ENCODE measurements at places on chromosomes 13 and 19.
A peak's percentile ranks its signal among the peaks of the same experiment; 100 is the strongest.

GRCh38 chr13:79307866-79308298 is 98.2 kb downstream of the RBM26 start:
- no peak for DNase-seq

DNA sequence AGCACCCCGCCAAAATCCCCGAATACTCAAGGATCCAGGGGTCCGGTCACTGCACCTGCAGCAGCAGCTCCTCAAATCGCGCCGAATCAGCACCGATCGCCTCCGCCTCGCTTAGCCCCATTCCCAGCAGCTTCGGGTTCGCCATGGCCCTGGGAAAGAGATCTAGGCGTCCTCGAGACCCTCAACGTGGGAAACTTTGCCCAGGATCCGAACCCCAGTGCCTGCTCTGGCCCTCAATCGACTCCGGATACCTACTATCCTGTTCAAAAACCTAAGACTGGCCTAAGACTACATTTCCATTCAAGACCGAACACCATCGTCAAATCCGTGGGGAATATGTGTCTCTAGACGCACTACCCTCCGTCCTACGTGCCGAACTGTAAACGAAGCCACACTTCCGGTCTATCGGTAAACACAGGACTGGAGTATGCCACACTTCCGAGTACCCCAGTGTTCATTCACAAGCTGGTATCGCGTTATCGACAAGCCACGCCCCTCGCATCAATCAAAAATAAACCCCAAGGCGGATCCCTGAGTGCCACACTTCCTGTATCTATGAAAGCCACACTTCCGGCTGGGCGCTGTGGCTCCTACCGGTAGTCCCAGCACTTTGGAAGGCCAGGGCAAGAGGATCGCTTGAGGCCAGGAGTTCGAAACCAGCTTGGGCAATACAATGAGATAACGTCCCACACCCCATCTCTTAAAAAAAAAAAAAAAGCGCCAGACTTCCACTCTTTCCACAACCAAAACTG is at the start of gene PIH1D1:
Gene PIH1D1, minus strand, starts transcription at position 385 of the 752 bp plus-strand sequence. Its CDS starts 240 bp downstream, at position 145.
- DNase-seq, result peak; percentile 95

GRCh38 chr13:25463496-25463895 is 91.7 kb downstream of the ATP8A2 start:
- no peak for DNase-seq

DNA sequence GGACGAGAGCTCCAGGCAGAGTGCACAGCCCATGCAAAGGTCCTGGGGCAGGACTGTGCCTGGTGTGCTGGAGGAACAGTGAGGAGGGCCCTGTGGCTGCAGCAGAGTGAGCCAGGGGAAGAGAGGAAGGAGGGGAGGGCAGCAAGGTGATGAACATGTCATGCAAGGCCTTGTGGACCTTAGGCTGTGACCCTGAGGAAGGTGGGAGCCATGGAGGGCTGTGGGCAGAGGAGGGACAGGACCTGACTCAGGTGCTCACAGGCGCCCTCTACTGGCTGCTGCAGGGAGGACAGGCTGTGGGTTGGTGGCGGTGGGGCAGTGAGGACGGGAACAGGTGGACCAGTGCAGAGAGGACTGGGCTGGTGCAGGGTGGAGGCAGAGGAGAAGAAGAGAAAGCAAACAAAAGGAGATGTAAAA is 170.3 kb downstream of the PTPRS start:
- no peak for DNase-seq

DNA sequence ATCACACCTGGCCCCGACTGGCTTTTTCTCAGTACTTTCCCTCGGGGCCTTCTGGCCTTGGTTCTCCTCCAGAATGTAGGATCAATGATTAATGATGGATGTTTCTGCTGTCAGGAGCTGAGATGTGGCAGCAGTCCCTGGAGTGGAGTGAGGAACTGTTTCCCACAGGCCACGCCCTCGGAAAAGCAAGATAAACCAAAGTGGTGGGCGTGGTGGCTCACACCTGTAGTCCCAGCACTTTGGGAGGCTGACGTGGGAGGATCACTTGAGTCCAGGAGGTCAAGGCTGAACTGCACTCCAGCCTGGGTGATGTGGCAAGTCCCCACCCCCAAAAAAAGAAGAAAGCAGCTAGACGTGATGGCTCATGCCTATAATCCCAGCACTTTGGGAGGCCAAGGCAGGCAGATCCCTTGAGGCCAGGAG is 7.1 kb upstream of the SHFL start:
- no peak for DNase-seq

DNA sequence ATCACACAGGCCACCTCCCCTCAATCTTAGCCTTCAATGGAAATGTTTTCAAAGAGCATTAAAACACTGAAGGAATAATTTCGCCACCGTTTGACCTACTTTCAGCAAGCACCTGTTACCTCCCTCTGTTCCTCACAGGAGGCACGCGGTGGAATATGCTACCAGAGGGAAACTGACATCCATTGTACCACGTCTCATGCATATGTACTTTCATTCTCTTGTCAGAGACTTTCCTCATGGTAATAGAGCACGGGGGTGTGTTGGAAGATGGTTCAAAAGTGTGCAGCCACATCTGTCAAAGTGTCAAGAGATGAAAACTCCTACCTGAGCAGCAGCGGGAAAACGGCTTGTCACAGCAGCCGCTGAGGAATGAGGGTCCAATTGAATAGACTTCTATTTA is 143.4 kb downstream of the NALCN start:
- no peak for DNase-seq

DNA sequence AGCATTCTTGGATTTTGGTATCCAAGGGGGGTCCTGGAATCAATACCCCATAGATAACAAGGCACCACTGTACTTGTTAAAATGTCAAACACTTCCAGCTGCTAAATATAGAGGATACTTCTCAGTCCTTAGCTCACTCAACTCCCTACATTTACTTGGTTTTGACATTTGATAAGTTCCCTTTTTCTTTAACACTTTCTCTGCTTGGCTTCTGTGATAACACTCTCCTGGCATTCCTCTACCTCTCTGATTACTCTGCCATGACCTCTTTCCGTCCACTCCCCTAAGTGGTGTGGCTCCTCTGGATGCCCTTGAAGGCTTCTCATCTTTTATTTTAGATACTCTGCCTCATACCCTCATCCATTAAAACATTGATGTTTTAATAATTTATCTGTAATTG is 65.2 kb downstream of the MICU2 start:
- DNase-seq, result no peak

- DNase-seq, result no peak
Measured at GRCh38 chr13:97030705-97031452, 36.6 kb upstream of the OXGR1 start.

DNA sequence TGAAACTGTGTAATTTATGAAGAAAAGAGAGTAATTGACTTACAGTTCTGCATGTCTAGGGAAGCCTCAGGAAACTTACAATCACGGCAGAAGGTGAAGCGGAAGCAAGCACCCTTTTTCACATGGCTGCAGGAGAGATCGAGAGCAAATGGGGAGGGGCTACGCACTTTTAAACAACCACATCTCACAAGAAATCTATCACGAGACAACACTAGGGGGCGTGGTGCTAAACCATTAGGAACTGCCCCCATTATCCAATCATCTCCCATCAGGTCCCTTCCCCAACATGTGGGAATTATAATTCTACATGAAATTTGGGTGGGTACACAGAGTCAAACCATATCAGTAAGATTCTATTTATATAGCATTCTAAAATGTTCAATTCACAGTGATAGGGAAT is 114.8 kb upstream of the TRPC4 start:
- DNase-seq, result no peak

DNA sequence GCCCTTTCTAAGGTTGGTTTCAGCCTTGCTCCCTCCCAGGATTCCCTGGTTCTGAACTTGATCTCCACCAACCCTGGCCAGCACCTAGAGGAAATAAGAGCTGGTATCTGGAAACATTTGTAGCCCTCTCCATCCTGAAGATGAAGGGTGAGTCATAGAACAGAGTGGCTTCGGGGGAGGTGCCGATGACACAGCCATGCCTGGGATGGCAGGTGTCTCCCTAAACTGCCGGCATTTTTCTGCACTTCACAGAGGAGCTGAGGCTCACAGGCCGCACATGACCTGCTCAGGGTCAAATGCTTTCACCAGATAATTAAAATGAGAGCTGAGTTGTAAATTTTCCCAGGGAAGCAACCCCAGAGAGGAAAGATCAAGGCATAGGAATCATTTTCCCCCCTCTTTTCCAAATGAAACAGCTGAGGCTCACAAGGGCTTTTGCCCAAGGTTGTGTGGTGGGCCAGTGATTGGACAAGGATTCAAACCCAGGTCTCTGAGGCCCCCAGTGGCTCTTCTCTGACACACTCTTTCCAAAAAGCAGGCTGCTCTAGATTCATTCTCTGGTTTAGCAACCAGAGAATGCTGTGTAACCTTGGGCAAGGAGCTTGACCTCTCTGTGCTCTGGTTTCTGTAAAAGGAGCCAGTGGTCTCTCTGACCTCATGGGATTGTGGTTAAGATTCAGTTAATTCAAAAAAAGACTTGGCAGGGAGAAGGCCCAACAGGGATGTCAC is 1.2 kb upstream of the SLC25A42 start:
- no peak for DNase-seq

GRCh38 chr19:5103061-5103701 is 134.3 kb downstream of the KDM4B start:
- DNase-seq, result no peak

- no peak for DNase-seq
Measured at GRCh38 chr13:65763811-65764210, 1466.3 kb downstream of the PCDH9 start.

DNA sequence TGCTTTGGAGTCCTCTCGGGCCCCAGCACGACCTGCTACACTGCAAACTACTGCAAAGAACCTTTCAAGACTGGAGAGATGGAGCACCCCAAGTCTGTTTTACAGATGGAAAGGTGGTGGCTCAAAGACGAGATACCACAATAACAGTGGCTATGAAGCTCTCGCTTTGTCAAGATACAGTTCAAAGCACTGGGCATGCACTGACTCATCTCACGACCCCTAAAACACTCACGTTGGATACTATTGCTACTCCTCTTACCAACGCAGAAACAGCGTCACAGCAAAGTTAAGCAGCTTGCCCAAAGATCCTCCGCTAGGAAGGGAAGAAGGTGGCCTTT is 24.0 kb upstream of the LAIR1 start:
- DNase-seq, result no peak

- DNase-seq, result no peak
Measured at GRCh38 chr13:22076658-22077057, 405.8 kb downstream of the FGF9 start.

GRCh38 chr13:114162533-114162922 is 16.5 kb upstream of the CFAP97D2 start:
- no peak for DNase-seq

- no peak for DNase-seq
Measured at GRCh38 chr19:37955986-37956385, 49.0 kb downstream of the SIPA1L3 start.

DNA sequence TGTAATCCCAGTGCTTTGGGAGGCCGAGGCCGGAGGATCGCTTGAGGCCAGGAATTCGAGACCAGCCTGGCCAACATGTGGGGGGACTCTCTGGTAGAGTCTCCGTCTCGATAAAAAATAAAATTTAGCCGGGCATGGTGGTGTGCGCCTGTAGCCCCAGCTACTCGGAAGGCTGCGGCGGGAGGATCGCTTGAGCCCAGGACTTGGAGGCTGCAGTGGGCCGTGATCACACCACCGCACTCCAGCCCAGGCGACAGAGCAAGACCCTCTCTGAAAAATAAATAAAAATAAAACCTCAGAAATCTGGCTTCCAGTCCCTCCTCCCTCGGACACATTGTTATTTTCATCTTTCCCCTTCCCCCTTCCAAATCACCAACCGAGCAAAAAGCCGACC is 332 bp downstream of the IRGQ start:
- DNase-seq, result no peak

DNA sequence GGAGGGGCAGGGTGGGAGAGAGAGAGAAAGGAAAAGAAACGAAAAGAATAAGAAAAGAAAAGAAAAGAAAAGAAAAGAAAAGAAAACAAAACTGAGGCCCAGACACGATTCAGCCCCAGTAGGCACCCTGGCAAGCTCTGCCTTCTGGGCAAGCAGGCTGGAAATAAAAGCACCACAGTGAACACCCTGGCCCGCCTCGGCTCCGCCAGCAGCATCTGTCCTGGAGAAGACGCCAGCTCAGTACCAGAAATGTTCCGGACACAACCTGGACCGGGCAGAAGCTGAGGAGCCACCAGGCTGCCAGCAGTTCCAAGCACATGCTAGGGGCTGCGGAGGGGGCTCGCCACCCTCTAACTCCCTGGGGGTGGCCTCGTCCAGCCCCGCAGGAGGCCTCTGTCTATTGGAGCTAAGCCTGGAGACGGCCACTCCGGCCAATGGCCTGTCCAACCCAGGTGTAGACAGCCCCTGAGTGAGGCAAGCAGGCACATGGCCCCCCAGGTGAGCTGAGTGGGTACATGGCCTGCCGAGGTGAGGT is 11.4 kb upstream of the CPAMD8 start:
- no peak for DNase-seq

DNA sequence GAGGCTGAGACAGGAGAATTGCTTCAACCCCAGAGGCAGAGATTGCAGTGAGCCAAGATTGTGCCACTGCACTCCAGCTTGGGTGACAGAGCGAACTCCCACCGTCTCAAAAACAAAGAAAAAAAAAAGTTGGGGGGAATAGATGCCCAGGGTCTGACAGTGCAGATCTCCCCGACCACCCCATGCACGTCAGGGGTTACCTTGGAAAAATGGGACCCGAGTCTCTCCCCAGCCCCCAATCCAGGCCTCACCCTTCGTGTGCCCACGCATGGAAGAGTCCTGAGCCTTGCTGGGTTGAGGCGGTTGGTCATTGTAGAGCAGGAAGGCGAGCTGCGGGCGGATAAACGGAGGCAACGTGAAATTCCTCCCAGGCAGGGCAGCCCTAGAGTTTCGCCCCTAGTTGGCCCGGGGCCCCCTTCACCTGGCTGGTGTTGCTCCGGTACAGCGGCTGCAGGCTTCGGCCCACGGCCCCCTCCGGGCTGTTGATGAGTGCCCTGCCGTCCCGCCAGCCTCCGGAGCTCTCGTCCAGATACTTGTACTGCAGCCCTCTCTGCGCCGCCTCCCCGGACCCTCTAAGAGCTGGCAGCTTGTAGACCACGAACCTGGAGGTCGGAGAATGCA is 588 bp downstream of the DNASE2 start:
- no peak for DNase-seq

DNA sequence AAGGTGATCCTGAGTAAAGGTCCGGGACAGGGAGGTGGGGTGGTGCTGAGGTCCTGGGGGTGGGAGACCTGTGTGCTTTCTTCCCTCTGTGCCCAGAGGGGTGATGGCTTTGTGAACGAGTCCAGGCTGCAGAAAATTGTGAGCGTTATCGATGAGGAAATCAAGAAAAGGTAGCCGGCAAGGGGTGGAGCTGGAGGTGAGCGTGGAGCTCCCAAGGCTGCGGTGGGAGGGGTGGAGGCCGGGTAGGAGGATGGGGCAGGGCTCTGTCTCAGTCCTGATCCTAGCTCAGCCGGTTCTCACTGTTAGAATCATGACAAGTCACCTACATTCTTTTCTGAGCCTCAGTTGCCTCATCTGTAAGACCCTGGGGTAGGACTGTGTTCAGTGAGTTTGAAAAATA is 4.0 kb downstream of the SELENOV start:
- DNase-seq, result no peak

GRCh38 chr19:47637550-47637949 is 28.6 kb downstream of the BICRA start:
- no peak for DNase-seq

GRCh38 chr19:39710333-39710890 is 6.1 kb downstream of the LGALS14 start:
- DNase-seq, result no peak

All from left forelimb (tissue), 1 donor.